ENCODE measurements at places on chromosomes 7 and 10. TPM values are rescaled to one million over a fixed set of nuclear protein-coding genes. Genes with fewer than 3 reads are reported as not detected.

Gene STEAP1B
- total RNA-seq: 4.1 TPM

Gene LIPK
- total RNA-seq: not detected

Gene SFRP4
- total RNA-seq: not detected

Gene DKK1
- not detected for total RNA-seq

Gene SCIN
- total RNA-seq: not detected

Gene TBC1D12
- 1.5 TPM for total RNA-seq

Gene CDC14C
- not detected for total RNA-seq

Gene ZNF727
- not detected for total RNA-seq

Gene RNF32
- total RNA-seq: not detected

Gene PPP1R9A
- total RNA-seq: 0.69 TPM

Gene PHKG1
- total RNA-seq: 6.2 TPM

Gene CALN1
- not detected for total RNA-seq

Gene CALHM3
- not detected for total RNA-seq

Gene MAGI2
- 0.08 TPM for total RNA-seq

Gene PLA2G12B
- not detected for total RNA-seq

DNA sequence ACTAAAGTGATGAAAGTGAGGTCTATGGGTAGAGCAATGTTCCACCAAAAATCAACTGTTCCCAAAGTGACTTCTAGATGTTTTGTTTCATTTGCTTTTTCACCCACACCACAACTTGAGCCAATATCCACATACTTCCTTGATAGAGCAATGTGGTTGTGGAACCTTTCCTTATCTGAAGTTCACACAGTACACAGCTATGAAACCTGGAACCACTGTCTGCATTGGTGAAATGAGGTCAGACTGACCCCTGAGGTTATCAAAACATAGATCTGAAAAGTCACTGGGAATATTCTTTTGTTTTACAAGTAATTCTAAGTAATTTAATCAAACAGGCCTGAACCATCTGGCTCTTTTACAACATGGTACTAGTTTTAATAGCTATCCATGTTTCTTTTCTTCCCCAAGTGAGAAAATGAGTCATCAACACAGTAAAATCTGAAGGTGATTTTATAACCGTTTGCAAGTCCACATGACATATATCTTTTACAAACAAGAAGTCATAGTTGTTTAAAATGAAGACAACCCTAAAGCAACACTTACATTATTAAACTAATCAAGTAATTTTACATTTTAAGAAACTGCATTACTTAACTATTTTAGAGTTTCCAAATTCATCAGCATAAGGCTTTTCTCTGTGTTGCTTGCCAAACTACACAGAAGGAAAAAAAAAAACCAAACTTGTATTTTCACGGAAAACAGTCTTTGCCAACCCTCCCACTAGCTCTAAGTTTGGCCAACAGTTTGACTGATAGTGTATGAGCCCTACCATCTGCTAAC, 80.3 kb downstream of the LRRC17 start:
- DNase-seq: no peak

DNA sequence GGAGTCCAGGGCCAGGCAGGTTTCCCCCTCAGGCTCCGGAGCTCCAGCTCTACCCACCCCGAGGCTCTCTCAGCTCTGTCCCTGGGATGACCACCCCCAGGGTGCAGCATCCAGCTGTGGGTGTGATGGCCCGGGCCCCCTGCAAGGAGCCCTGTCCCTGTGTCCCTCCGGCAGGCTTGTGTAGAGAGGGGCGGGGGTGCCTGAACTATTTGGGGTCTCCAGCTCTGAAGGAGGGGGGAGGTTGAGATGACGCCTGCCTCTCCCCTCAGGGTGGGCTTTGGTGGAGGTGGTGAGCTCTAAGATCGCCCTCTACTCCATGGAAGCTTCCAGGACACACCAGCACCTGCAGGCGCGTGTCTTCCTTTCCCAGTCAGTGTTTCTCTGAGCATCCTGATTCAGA, 39.4 kb downstream of the ADRA2A start:
- DNase-seq: no peak

DNA sequence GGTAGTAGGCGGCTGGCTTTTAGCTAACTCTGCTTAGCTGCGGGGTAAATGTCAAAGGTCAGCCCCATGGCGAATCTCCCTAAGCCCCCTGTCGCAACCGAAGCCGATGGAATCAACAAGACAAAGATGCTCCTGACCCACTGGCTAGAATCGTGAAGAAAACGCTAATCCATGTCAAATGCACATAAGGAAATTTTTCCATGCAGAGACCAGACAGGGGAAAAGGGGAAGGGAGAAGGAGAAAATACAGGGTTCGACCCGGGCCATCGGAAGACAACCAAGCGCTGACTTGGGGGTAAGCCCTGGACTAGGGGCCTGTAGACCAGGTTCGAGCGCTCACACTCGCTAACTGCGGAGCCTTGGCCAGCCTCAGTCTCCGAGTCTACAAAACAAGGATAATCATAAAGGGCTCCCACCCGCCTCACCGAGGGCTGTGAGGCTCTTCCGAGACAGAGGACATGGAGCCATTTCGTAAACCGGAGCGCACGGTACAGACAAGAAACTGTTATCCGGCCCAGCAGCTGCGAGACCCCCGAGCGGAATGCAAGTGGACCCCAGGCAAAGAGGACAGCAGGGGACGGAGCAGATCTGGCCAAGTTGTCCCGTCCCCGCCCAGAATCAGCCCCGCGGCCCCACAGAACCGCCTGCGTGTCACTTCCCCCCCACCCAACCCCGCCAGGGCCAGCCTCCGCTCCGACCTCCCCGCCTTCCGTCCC, 507 bp downstream of the SAR1A start:
- no peak for DNase-seq

DNA sequence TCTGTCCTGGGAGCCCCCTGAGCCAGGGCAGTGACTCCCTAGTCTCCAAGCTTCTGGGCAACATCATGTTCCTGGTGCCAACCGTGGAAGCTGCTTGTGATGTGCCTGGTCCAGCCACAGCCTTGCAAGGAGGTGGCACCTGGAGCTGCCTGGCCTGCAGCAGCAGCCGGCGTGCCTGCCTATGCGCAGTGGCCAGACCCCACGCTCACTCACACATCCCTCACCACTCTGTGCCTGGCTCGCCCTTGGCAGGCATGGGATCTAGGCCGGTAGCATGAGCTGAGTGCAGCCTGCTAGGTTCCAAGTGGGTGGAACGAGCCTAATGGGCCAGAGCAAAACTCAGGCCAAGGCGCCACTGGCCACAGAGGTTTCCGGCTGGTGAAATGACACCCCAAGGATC, 184.0 kb downstream of the ZNF438 start:
- DNase-seq: no peak

GRCh38 chr7:34236057-34236456, 330.7 kb downstream of the BMPER start:
- no peak for DNase-seq

GRCh38 chr10:124917428-124918190, 24.3 kb upstream of the ZRANB1 start:
- no peak for DNase-seq

DNA sequence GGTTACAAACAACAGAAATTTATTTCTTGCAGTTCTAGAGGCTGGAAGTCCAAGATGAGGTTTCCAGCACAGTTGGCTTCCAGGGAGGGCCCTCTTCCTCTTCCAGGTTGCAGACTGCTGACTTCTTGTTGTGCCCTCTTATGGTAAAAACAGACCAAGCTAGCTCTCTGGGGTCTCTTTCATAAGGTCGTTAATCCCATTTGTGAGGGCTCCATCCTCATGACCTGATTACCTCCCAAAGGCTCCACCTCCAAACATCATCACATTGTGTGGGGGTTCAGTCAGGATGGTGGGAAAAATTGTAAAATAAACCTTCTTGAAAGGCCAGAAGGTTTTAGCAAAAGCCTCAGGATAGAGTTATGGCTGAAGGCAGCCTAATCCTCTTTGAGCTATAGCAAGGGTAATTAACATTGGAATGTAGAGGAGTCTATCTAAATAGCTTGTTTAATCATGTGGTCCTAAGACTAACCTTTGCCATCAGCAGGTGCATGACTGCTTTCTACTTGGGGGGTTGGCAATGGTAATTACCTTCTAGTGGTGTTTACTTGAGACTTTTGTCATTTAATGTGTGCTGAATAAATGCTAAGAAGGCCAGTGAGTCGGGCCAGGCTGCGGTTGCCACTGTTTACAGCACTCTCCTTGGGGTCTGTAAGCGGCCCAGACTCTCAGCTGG, 80.8 kb downstream of the PPP1R17 start:
- DNase-seq: no peak

- no peak for DNase-seq
Observed at GRCh38 chr7:17623546-17624185, 316.6 kb downstream of the SNX13 start.

GRCh38 chr10:130557181-130557845, 421.1 kb downstream of the GLRX3 start:
- DNase-seq: no peak

DNA sequence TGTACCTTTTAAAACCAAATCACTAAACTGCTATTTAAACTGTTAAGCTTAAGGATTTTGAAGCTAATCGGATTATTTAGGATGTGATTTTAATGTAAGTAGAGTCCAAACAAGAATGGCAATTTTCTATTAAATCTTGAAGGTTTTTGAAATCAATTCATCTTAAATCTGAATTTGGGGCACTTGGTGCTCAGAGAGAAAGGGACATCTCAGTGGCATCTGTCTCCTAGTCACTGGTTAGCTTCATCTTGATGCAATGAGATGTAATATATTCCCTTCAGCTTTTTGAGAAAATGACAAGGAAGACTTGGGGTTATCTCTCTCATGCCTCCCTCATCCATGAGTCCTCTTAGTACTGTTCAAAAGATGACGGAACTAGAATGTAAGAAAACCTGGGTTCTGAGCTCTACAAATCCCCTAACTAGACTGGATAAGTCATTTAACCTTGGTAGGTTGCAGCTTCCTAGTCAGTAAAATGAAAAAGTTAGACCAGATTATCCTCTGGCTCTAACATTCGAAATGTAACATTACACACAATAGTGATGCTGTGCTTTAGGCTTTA, 198.5 kb upstream of the NEBL start:
- no peak for DNase-seq

DNA sequence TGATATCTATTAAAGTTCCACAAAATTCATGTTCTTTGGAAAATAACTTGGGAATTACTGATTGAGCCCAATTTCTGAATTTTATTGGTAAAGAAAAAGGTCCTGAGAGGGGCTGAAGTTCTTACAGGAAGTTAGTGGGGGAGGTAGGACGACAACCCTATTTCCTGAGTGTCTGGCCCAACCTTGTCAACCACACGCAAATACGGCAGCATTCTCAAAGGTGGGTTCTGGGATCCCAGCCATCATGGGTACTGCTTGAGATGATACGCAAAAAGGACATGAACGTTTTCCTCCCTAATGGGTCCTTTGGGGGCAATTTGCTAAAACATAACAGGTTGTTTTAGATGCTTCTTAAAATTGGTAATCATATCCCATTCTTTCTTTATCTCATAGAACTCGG, 2.7 kb upstream of the PDCD4 start:
- DNase-seq: no peak

DNA sequence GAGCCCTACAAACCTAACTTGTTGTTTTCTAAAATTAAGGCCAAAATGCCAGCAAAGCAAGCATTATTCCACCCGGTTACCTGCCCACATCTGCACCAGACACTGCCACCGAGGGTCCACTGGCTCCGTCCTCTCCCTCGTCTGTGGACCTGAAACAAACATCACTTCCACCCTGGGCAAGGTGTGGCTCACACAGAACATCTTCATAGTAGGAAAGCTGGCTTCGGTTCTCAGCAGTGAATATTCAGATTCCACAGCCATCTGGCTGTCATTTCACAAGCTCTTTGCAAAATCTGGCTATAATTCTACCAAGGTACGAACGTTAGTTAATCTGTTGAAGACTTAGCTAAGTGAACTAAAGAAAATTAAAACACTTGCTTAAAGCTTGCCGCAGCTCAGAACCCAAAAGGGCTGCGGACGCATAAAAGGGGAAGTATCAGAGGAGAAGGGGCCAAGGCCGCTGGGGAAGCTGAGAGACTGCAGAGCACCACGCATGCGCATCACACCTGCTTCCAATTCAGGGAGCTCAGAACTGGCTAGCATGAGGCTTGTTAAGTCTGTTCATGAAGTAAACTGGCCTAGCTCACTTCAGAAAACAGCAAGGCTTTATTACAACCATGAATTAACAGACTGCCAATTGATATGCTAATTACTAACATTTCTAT, 46.1 kb downstream of the PTPRN2 start:
- DNase-seq: no peak

DNA sequence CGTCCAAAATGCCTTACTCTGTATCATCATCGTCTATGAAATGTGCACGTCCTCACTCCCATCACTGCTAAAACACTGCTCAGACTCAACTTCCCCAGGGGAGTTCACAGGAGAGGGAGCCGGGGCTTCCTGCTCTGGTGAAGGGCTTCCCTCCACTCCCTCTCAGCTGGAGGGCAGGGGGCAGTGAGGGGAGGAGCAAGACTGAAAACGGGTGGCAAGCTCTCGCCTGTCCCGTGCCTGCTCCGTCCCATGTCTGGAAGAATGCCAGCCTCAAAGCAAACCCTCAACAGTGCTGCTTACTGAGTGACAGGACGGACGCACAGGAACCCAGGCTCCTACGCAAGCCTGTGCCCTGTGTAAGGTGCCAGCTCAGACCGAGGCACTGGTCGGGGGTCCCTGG, 25.1 kb downstream of the PRKAG2 start:
- DNase-seq: no peak

DNA sequence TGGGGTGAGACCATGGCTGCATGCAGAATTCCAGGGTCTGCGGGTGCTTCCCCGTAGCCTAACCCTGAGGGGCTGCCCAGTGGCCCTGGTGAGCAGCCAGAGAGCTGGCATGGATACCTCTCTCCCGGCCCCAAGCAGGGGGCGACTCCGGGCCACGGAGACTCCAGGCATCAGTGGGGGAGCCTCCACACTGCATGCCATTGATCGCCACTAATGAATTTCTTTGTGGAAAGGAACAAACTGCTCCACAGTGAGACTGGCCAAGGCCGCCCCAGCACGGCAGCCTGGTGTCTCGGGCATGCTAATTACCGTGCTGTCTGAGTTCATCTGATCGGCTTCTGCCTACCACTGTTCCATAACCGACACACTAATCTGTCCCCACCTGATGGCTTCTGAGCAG, 184.4 kb downstream of the GRID1 start:
- no peak for DNase-seq

- peak; percentile 10 for DNase-seq
Observed at GRCh38 chr7:101240226-101241014, 2.8 kb upstream of the CLDN15 start.

GRCh38 chr10:21172542-21172929, 275.4 kb upstream of the NEBL start:
- no peak for DNase-seq

DNA sequence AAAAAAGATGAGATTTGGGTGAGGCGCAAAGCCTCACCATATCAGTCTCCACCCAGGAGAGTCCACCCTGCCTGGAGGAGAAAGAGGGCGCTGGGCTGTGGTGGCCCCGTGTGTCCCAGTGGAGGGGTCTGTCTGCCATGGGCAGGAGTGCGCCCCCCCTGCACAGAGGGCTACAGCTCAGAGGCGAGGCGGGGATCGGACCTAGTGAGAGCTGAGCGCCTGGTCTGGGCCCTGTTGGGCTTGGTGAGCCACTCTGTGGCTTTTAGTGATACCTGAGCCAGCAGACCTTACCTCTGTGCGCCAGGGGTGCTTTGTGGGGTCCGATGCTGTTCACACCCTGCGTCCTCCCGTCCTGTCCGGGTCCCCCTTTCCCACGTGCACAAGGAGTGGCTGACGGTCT, 25.9 kb upstream of the GNA12 start:
- DNase-seq: no peak

GRCh38 chr7:84799106-84799505, 387.8 kb downstream of the SEMA3D start:
- no peak for DNase-seq

- no peak for DNase-seq
Observed at GRCh38 chr7:25895792-25896171, 256.2 kb upstream of the NFE2L3 start.

GRCh38 chr7:47991741-47992311, 12.4 kb upstream of the HUS1 start:
- DNase-seq: peak; percentile 93

- no peak for DNase-seq
Observed at GRCh38 chr10:4450981-4451908, 374.8 kb upstream of the AKR1E2 start.
